GM23338 (cell line): ENCODE measurements at places on chromosomes 6 and 20.

GRCh38 chr20:51393571-51393970 is 148.9 kb downstream of the NFATC2 start:
- H3K4me1 ChIP-seq = peaks cover 35% of the 10 kb centered on the region
- H3K27ac ChIP-seq = no peak overlapping the region
- no peaks in the 10 kb centered on the region for H3K36me3 ChIP-seq
- H3K4me3 ChIP-seq = no peak overlapping the region

DNA sequence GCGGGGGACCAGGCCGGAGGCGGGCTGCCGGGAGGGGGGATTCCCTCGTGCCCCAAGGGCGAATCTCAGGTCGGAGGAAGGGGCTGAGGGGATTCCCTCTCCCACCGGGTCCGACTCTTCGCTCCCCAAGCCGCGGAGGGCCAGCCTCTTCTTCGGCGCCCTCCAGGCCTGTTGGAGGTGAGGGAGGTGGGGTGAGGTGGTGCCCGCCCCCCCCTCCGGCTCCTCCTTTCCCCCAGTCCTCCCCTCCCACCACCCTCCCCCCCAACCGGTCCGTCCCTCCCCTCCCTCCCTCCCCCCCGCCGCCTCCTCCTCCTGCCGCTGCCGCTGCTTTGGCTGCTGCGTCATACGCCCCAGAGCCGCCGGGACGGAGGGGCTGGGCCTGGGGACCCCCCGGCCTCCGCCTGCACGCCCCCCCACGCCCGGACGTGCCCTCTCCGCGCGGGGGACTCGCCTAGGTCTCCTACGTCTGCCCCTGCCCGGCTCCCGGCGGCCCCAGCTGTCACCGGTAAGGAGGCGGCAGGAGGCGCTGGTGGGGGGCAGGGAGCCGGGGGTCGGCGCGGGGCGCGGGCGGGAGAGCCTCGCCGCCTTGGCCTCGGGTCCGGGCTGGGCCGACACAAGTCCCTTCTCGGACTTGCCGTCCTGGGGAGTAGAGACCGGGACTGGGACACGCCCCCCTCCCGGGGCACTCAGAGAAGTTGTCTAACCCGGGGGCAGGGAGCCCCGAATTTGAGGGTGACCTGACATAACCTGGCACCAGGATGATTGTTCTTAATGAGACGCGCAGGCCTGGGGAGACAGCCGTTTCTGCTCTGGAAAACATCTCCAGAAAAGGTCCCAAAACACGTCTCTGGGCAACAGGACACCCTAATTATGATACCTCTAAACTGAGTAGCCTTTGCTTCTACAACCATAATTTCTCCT is at the start of gene PHF1:
PHF1 (plus strand) TSS at position 304 of the 921 bp plus-strand sequence. CDS start 1,250 bp downstream, outside the sequence.
- H3K4me1 ChIP-seq = peaks cover 27% of the 10 kb centered on the region
- peak within 1 kb of the TSS; percentile 93; the same call in 1 of the 2 replicates for H3K27ac ChIP-seq
- peak within 1 kb of the TSS; percentile 81 for H3K4me3 ChIP-seq
- peaks cover 30% of the 10 kb centered on the region; the same call in 1 of the 2 replicates for H3K36me3 ChIP-seq

DNA sequence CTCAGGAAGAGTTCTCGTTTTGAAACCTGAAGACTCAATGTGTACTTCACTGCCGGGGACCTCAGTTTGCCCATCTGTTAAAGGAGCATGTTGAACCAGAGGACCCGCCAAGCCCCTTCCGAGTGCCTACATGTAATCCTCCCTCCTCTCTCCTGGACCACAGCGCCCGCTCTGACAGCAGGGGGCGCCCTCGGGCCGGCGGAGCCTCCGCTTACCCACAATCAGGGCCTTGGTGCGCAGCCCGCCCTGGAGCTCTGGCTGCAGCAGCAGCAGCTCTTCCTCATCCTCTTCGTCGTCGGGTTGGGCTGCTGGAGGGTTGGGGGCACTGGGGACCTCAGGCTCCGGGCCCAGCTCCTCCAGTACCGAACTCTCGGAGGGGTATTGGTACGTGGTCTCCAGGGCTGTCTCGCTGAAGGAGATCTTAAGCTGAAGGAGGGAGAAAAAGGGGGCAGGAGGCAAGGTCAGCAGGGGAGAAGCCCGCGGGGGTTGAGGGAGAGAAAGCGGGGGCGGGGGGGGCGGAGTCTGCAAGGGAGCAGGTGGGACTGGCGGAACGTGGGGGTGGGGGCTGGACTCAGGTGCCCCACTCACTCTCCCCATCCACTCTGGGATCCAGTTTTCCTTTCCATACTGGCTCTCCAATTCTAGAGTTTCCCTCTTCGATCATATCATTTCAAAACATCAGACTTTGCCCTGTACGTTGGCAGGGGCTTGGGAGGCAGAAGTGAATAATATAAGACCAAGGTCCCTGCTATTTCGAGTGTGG is 6.3 kb upstream of the DHX16 start:
- H3K36me3 ChIP-seq = peaks cover 5% of the 10 kb centered on the region; the same call in 1 of the 2 replicates
- H3K27me3 ChIP-seq = no peaks in the 10 kb centered on the region
- peak overlapping the region; percentile 55 for H3K4me3 ChIP-seq
- peaks cover 31% of the 10 kb centered on the region for H3K4me1 ChIP-seq
- peak; percentile 88 for DNase-seq
- no peak overlapping the region for H3K27ac ChIP-seq

DNA sequence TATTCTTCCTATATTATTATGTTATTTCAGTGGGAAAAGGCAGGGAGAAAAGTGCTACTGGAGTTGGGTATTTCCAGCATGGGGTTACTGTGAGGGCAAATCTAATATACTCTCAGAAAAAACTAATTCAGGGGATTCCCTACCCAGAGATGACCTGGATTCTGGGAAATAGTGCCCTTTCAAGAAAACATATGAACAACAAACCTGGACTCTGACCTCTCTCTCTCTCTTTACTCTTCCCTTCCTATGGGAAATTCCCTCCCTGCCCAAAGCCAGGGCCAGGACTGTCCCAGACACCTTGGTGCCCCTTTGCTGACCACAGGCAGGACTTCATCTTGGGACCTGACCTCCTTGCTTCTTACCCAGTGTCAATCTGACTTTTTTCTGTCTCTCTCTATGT is 1.6 kb upstream of the UBD start:
- DNase-seq = no peak
- peaks cover 28% of the 10 kb centered on the region for H3K4me1 ChIP-seq
- H3K36me3 ChIP-seq = no peaks in the 10 kb centered on the region
- peaks cover 12% of the 10 kb centered on the region for H3K27me3 ChIP-seq
- no peak overlapping the region for H3K4me3 ChIP-seq

- no peak overlapping the region for H3K27ac ChIP-seq
- no peaks in the 10 kb centered on the region for H3K4me1 ChIP-seq
- no peak overlapping the region for H3K4me3 ChIP-seq
- no peak for DNase-seq
Measured at GRCh38 chr6:18632670-18633410, 245.7 kb downstream of the RNF144B start.

GRCh38 chr6:151445482-151445881 is 6.4 kb downstream of the RMND1 start:
- H3K27me3 ChIP-seq = no peaks in the 10 kb centered on the region
- H3K4me3 ChIP-seq = no peak overlapping the region
